RPMI8226 (cell line): ENCODE measurements at places on chromosomes 6 and 20.

GRCh38 chr6:110595112-110595511 lies 118.7 kb upstream of the SLC22A16 start:
- DNase-seq, result no peak

- DNase-seq, result no peak
Observed at GRCh38 chr6:35330541-35331119, 11.7 kb upstream of the PPARD start.

GRCh38 chr6:164378330-164378729 lies 931.1 kb downstream of the C6orf118 start:
- DNase-seq, result no peak

GRCh38 chr6:16006681-16007080 lies 122.2 kb upstream of the MYLIP start:
- DNase-seq, result no peak

DNA sequence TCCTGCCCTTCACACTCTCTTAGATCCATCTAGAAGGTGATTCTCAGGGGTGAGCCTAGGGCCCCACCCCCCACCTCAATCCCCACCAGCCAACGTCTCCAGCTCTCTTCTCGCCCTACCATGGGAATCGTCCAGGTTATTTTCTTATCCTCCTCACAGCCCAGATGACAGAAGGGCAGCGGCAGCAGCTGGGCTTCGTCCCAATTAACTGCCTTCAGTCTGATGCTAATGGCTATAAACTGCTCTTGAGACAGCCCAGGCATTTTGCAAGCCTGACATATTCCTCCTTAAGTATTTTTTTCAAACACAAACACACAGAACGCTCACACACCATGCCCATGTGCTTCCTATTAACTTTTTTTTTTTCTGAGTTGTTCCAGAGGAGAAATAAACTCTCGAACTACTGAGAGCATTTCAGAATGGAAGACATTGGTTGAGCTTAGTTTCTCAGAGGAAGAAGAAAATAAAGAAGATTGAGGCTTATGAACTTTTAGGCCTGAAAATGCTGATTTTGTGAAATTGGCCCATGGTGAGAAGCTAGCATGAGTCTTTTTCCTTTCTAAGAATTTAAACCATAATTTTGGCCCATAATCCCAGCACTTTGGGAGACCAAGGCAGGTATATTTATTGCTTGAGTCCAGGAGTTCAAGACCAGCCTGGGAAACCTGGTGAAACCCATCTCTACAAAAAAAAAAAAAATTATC lies 124.6 kb downstream of the EYA2 start:
- DNase-seq, result no peak

GRCh38 chr6:149821492-149821891 lies 42.7 kb downstream of the LRP11 start:
- DNase-seq, result no peak

- DNase-seq, result no peak
Observed at GRCh38 chr20:44941120-44941691, 19.0 kb downstream of the TOMM34 start.

DNA sequence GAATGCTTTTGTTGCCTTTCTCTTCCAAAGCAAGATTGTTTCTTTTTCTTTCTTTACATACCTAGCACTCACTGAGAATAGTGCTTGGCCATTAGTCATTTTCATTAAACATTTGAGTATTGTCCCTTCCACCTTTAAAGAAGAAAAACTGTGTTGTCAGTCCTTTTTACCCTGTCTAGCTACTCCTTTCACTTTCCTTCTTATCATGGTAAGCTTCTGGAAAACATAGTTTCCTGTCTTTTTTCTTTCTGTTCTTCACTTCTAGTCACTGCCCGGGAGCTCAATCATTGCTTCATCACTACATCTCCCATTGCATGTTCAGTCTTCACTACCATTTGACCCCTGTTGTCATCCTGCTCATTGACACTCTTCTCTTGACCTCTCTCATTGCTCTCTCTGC lies 12.1 kb downstream of the VAPB start:
- DNase-seq, result no peak

DNA sequence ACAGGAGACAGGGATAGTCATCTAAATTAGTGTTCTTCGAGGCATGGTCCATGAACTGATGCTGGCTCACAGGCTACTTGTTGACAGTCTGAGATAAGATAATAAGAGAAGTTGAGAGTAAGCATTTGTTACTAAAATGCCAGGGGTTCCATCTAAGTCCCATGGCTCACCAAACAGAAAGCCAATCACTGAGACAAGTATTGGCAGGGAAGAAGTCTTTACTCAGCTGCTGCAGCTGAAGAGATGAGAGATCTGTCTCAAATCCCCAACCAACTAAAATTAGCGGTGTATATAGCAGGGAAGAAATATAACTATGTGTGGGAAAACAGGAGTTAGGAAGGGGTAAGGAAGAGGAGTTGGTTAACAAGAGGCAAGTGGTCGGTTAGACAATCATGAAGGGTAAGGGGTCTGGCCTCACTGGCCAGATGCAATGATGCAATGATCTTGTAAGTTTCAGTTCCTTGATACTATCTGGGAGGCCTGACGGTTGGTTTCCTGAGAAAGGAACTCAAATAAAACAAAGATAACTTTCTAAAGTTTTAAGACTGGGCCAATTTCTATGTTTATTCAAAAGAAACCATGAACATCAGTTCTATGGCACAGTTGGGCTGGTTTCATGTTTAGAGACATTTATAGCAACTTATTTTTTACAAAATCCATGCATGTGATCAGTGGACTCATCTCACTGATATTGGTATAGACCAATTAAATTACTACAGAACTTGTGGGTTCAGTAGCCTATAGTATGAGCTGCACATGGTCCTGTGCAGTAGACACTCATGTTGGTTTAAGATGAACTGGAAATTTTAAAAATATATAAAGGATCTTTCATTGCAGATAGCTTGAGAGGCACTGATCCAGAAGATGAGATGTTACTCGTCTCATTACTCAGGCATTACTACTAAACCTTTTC lies 9.9 kb upstream of the HEBP2 start:
- no peak for DNase-seq

- DNase-seq, result no peak
Observed at GRCh38 chr20:36183155-36183944, 28.8 kb downstream of the EPB41L1 start.

DNA sequence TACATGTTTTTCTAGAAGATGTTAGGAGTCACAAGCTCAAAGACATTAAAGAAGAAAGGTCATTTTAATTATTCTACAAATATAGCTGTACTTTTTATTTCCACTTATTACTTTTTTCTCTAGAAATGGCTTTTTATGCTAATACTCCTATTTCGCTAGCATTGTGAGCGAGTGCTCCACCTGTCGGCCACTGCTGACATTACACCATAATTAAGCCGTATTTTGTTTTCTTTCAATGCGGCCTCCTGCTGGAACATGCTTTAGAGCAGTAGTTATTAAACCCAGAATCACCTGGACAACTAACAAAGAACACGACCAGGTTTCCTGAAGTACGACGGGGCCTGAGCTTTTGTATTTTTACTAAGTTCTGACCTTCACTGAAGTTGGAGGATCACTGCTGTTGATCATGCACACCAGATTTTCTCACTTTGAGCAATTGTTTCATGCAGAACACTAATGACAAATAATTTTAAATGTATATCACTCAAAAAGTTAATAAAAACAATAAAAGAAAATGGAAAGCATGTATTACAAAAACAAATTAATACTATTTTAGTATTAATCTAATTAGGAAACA lies 74.1 kb upstream of the PAK5 start:
- DNase-seq, result peak; percentile 61

DNA sequence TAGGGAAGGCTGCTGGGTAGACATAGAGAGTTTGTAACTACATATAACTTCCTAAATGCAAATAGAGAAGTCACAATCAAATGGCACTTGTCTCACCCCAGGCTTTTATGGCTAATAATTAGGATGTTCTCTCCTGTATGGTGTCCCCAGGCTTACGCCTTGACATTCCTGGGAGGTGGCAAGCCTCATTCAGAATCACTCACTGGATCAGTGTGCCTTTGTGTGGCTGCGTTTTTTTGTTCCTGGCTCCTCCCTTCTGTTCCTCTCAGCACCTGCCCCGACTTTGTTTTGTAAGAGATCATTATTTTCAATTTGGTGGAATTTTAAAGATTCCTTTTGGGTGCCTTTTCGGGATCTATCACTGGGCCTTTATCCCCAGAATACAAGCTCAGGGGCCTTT lies 5.7 kb downstream of the LAMP5 start:
- DNase-seq, result no peak

GRCh38 chr6:87230801-87231200 lies 75.4 kb downstream of the ZNF292 start:
- DNase-seq, result no peak

- no peak for DNase-seq
Observed at GRCh38 chr20:10322073-10323012, 103.7 kb downstream of the SNAP25 start.

DNA sequence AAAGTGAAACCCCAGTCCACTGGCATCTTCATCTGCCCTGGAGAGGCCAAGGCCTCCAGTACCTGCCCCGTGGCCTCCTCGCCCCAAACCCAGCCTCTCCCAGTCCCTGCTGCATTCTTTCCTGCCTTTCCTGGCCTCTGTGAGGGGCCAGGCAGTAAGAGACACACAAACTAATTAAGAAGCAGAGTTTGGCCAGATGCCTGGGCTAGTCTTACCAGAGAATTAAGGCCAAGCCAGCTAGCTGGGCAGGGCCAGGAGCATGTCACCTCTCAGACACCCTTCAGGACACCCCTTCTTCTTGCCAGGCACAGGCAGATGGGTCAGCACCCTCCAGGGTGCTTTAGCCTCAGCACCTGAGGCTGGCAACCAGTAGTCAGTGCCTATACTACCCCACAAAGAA lies 2.4 kb downstream of the MDGA1 start:
- DNase-seq, result no peak

- peak; percentile 25 for DNase-seq
Observed at GRCh38 chr6:42569102-42570028, 5.5 kb downstream of the UBR2 start.

DNA sequence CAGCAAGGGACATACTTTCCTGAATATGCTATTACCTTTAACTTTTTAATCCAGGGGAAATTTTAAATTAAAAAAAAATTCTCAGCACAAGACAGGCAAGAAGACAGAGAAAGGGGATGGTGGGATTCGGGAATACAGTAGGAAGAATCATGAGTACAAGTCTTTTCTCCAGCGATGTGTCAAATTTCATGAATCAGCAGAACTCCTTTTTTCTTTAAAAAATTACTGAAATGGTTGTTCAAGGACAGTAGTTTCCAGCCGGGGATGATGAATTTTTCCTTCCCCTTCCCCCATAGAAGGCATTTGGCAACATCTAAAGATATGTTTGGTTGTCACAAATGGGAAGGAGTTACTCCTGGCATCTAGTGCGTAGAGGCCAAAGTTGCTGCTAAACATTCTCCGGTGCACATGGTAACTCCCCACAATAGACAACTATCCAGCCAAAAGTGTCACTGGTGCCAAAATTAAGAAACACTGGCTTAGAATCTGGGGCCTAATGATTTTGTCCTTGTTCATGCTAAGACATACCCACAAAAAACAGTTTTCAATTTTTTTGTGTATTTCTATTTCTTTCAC lies 450.2 kb downstream of the CBLN4 start:
- DNase-seq, result no peak

DNA sequence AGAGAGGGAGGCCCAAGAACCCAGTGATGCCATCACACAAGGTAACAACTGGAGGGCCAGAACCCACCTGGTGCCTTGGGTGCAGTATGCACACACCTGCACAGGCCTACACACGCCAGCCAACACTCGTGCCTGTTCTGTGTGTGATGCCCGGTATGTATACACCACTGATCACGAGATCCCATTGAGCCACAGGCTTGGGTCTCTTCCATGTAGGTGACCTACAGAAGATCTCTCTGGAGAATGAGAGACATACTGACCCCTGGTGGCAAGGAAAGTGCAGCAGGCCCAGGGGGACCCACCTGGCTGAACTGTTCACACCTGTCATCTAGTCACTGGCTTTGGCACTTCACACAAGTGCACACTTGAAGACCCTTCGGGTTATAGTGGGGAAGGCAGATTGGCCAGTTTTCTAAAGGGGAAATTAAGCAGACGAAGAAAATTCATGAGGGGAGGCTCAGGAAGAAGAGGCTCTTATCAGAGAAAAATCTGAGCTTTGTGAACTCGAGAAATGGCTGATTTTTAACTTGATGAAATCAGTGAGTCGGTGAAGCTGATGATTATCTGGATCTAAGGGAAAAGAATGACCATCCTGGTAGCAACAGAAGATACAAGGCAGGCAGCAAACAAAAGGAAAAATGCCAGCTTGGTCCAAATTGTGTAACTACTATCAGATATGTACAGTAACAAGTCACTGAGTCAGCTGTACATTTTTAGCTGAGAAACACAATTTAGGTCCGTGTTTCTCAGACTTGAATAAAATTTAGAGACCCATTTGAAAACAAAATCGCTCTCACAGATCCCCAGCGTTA lies 69.1 kb upstream of the PBOV1 start:
- peak; percentile 64 for DNase-seq

- peak; percentile 90 for DNase-seq
Observed at GRCh38 chr6:53794720-53795339, at the start of gene LRRC1. Gene LRRC1, plus strand, starts transcription at chr6:53795005. Its CDS starts 252 bp downstream, at chr6:53795257.

DNA sequence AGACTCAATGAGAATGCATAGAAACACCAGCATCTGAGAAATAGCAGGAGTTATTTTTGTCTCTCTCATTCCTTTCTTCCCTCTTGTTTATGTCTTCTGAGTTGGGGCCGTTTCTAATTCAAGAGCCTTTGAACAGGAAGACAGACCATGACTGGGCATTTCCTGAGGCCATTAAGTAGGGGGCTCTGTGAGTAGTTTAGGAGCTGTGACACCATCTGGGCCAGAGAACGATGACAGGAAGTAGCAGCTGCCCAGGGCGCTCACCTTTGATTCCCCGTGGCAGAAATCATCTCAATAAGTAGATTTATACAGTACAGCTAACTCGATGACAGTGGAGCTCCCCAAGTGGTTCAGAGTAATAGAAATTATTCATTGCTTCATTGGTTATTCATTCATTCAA lies 298.4 kb upstream of the PLN start:
- peak; percentile 50 for DNase-seq
